ENCODE measurements at places on chromosomes 13 and 19.
A peak's percentile ranks its signal among the peaks of the same experiment; 100 is the strongest.

- H3K4me3 ChIP-seq, result no peak overlapping the region
- no peaks in the 10 kb centered on the region for H3K36me3 ChIP-seq
- no peaks in the 10 kb centered on the region for H3K27me3 ChIP-seq
Measured at GRCh38 chr13:35818633-35819067, 312.5 kb downstream of the DCLK1 start.

GRCh38 chr13:44191103-44191502 is 182.5 kb upstream of the SERP2 start:
- no peak overlapping the region for H3K4me3 ChIP-seq
- H3K27me3 ChIP-seq, result peaks cover 5% of the 10 kb centered on the region
- no peak overlapping the region for H3K27ac ChIP-seq

- H3K36me3 ChIP-seq, result peaks cover 16% of the 10 kb centered on the region
- H3K4me3 ChIP-seq, result peak overlapping the region; percentile 91
- peaks cover 30% of the 10 kb centered on the region for H3K4me1 ChIP-seq
- no peaks in the 10 kb centered on the region for H3K27me3 ChIP-seq
Measured at GRCh38 chr19:3698974-3699740, 1.1 kb downstream of the PIP5K1C start.

- H3K27me3 ChIP-seq, result peaks cover 14% of the 10 kb centered on the region
- no peaks in the 10 kb centered on the region for H3K36me3 ChIP-seq
- no peaks in the 10 kb centered on the region for H3K4me1 ChIP-seq
- no peak for DNase-seq
- no peak overlapping the region for H3K4me3 ChIP-seq
Measured at GRCh38 chr19:30647891-30648720, 275.9 kb downstream of the ZNF536 start.

GRCh38 chr13:51122868-51123566 is 11.9 kb upstream of the C13orf42 start:
- no peaks in the 10 kb centered on the region for H3K36me3 ChIP-seq
- DNase-seq, result no peak
- peaks cover 3% of the 10 kb centered on the region for H3K4me1 ChIP-seq
- H3K4me3 ChIP-seq, result no peak overlapping the region
- peaks cover 19% of the 10 kb centered on the region for H3K27me3 ChIP-seq

GRCh38 chr19:37551129-37551993 is 43.2 kb downstream of the ZNF571 start:
- peaks cover 4% of the 10 kb centered on the region for H3K27me3 ChIP-seq
- H3K4me1 ChIP-seq, result peaks cover 10% of the 10 kb centered on the region
- peaks cover 66% of the 10 kb centered on the region for H3K36me3 ChIP-seq
- peak; percentile 79 for DNase-seq
